ENCODE measurements at places on chromosomes 12 and 14. TPM values are rescaled to one million over a fixed set of nuclear protein-coding genes. Genes with fewer than 3 reads are reported as not detected.

The RASSF9 gene
- total RNA-seq: 4.9 TPM

The SDS gene
- total RNA-seq: 1.00 TPM

- H3K36me3 ChIP-seq: no peaks in the 10 kb centered on the region
- no peak for DNase-seq
- H3K27ac ChIP-seq: no peak overlapping the region
- H3K4me1 ChIP-seq: no peaks in the 10 kb centered on the region
- H3K4me3 ChIP-seq: no peak overlapping the region
- H3K27me3 ChIP-seq: no peaks in the 10 kb centered on the region
Measured at GRCh38 chr12:8996682-8997405, 7.5 kb downstream of the KLRG1 start.

The TMEM52B gene
- 1.1 TPM for total RNA-seq

- no peak for DNase-seq
- H3K27ac ChIP-seq: no peak overlapping the region
- H3K4me1 ChIP-seq: no peaks in the 10 kb centered on the region
- no peak overlapping the region for H3K4me3 ChIP-seq
Measured at GRCh38 chr14:45868377-45868776, 615.4 kb upstream of the MIS18BP1 start.

The DTX3 gene
- total RNA-seq: 19.0 TPM

The GNS gene
- total RNA-seq: 201 TPM

The FOXN4 gene
- not detected for total RNA-seq

The GPR84 gene
- 1.1 TPM for total RNA-seq

The RIMBP2 gene
- not detected for total RNA-seq

GRCh38 chr12:88247241-88247643 lies 105.1 kb downstream of the TMTC3 start:
- H3K27me3 ChIP-seq: no peaks in the 10 kb centered on the region
- no peak overlapping the region for H3K4me3 ChIP-seq
- H3K36me3 ChIP-seq: no peaks in the 10 kb centered on the region

- no peak overlapping the region for H3K27ac ChIP-seq
- no peaks in the 10 kb centered on the region for H3K27me3 ChIP-seq
- no peak overlapping the region for H3K4me3 ChIP-seq
- H3K36me3 ChIP-seq: no peaks in the 10 kb centered on the region
- peaks cover 7% of the 10 kb centered on the region for H3K4me1 ChIP-seq
Measured at GRCh38 chr12:109151457-109151856, 35.1 kb downstream of the ACACB start.

DNA sequence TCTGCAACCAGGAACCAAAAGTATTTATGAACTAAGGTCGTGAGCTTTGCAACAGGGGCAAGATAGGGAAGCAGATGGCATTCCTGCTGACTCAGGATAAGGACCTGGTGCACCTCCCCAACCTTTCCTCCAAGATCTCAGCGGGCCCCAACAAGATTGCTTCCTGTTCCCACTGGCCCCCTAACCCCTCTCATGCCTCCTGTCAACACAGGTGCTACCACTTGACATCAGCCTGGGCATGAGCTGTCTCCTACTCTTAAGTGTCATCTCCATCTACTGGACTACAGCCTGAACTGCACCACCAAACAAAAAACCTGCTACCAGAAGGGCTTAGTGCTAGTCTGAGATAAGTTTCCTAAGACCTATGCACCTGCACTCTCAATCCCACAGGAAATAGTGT lies 32.7 kb downstream of the MED6 start:
- DNase-seq: no peak
- H3K36me3 ChIP-seq: no peaks in the 10 kb centered on the region
- H3K27ac ChIP-seq: no peak overlapping the region
- no peak overlapping the region for H3K4me3 ChIP-seq
- no peaks in the 10 kb centered on the region for H3K4me1 ChIP-seq
- no peaks in the 10 kb centered on the region for H3K27me3 ChIP-seq

DNA sequence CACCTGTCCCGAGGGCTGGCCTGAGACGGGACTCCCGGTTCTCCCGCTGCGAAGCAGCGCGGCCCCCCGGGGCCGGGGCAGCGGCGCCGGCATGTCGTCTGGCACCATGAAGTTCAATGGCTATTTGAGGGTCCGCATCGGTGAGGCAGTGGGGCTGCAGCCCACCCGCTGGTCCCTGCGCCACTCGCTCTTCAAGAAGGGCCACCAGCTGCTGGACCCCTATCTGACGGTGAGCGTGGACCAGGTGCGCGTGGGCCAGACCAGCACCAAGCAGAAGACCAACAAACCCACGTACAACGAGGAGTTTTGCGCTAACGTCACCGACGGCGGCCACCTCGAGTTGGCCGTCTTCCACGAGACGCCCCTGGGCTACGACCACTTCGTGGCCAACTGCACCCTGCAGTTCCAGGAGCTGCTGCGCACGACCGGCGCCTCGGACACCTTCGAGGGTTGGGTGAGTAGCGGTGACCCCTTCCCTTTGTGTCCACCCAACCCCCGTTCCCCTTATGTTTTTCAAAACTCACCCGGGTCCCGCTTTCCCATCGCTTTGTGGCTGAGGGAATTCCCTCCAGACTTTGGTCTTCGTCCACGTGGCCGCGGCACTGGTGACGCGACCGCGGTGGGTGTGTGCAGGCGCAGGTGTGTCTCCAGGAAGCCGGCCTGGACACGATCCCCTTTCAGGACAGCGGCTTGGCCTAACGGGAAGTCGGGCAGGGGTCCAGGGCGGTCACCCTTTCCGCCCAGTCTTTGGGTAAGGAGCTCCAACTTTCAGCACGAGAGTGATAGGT lies 826 bp downstream of the PRKCH start:
- no peaks in the 10 kb centered on the region for H3K36me3 ChIP-seq
- peaks cover 7% of the 10 kb centered on the region for H3K4me1 ChIP-seq
- H3K27ac ChIP-seq: peak overlapping the region; percentile 93
- H3K4me3 ChIP-seq: peak overlapping the region; percentile 87
- DNase-seq: peak; percentile 91
- H3K27me3 ChIP-seq: no peaks in the 10 kb centered on the region

The KRT80 gene
- total RNA-seq: 15.2 TPM

DNA sequence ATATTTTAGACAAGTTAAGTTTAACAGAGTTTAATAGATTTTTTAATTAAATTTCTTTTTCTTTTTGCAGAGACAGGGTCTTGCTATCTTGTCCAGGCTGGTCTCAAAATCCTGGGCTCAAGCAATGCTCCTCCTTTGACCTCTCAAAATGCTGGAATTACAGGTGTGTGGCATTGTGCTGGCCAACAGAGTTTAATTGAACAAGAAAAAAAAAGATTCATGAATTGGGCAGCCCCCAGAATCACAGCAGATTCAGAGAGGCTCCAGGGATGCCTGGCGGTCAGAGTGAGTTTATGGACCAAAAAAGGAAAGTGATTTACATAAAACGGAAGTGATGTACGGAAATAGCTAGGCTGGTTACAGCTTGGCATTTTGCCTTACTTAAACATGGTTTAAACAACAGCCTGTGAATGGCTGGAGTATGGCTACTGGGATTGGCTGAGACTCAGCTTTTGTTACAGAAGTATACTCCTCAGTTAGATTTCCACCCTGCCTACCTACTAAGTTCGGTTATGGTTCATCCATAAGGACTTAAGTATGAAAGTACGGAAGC lies 14.5 kb upstream of the TESPA1 start:
- H3K4me1 ChIP-seq: no peaks in the 10 kb centered on the region
- no peak overlapping the region for H3K4me3 ChIP-seq
- no peak for DNase-seq
- H3K27ac ChIP-seq: no peak overlapping the region
- no peaks in the 10 kb centered on the region for H3K36me3 ChIP-seq

DNA sequence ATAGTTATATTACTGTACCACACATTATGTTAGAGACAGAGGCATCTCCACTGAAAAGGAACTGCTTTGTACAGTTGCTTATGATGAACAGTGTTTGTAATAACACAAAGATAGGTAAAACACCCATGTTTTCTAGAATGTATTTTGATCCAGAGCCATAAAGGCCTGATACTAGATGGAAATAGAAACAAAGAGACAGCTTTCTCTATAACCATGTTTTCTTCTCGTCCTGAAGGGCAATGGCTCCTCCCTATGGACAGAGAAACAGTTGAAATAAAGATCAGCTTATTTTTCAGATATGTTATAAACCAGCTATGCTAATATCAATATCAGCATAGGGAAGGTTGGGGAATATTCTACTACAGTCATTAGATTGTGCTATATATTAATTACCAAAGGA lies 109.2 kb downstream of the ATXN7L3B start:
- H3K4me1 ChIP-seq: no peaks in the 10 kb centered on the region
- H3K27me3 ChIP-seq: no peaks in the 10 kb centered on the region
- H3K36me3 ChIP-seq: no peaks in the 10 kb centered on the region
- H3K4me3 ChIP-seq: no peak overlapping the region
- no peak for DNase-seq
- no peak overlapping the region for H3K27ac ChIP-seq

The VIPAS39 gene
- total RNA-seq: 17.7 TPM

- H3K27me3 ChIP-seq: no peaks in the 10 kb centered on the region
- no peaks in the 10 kb centered on the region for H3K4me1 ChIP-seq
- H3K36me3 ChIP-seq: no peaks in the 10 kb centered on the region
- no peak overlapping the region for H3K4me3 ChIP-seq
- DNase-seq: no peak
Measured at GRCh38 chr12:10891937-10892336, 7.9 kb upstream of the PRH1 start.

The COCH gene
- 0.39 TPM for total RNA-seq

DNA sequence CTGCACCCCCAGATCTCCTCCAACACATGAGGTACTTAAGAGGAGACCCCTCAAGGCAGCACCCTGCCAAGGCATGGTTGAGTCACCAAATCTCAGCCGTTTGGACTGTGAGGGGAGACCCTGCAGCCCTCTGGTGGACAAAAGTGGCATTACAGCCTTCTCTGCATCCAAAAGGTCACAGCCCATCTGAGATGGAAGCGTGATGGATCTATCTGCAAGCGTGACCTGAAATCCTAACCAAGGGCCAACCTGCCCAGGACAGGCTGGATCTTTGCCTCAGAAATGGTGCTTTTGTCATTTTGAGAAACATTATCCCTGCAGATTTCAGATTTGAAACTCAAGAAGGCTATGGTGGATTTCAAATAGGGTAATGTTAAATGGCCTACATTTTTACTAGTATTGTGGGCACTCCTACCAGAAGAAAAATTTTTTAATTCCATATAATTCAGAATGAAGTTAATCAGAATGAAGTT lies 23.7 kb upstream of the DHRS4 start:
- no peaks in the 10 kb centered on the region for H3K27me3 ChIP-seq
- DNase-seq: no peak
- H3K4me3 ChIP-seq: no peak overlapping the region
- H3K27ac ChIP-seq: no peak overlapping the region
- H3K36me3 ChIP-seq: no peaks in the 10 kb centered on the region
- no peaks in the 10 kb centered on the region for H3K4me1 ChIP-seq

The PTPRQ gene
- total RNA-seq: 15.6 TPM
